ENCODE measurements at places on chromosomes 2 and 18.
A peak's percentile ranks its signal among the peaks of the same experiment; 100 is the strongest.

DNA sequence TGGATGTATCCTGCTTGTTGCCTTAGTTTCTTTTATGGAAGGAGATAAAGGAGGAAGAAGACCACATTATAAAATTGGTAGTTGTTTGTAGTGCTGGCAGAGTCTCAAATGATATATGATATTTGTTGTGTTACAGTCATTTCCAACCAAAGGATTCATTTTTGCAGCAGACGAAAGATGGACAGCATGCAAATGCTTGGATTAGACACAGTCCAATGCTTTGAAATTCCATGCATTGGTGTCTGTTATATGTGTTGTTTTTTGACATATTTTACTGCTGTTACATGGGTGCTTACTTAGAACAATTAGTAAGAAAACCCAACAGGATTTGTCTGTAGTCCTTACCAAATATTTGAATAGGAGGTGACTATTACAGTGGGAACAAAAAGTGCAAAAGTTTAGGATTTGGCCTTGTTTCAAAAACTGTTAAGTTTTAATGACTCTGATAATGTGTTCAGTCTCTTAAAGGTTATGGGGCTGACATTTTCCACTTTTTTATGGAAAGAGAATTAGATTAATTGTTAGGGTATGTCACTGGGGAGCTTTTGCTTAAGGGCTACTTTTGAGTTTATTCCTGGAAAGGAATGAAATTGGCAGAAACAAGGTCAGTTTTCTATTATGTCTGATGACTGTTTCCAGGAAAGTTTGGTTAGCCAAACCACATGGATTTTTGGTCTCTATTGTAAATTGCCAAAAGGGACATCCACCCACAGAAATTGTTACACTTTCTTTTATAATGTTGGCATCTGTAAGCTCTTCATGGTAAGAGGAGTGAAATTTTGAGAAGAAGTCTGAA, 229.4 kb upstream of the MMADHC start:
- DNase-seq: peak; percentile 79

DNA sequence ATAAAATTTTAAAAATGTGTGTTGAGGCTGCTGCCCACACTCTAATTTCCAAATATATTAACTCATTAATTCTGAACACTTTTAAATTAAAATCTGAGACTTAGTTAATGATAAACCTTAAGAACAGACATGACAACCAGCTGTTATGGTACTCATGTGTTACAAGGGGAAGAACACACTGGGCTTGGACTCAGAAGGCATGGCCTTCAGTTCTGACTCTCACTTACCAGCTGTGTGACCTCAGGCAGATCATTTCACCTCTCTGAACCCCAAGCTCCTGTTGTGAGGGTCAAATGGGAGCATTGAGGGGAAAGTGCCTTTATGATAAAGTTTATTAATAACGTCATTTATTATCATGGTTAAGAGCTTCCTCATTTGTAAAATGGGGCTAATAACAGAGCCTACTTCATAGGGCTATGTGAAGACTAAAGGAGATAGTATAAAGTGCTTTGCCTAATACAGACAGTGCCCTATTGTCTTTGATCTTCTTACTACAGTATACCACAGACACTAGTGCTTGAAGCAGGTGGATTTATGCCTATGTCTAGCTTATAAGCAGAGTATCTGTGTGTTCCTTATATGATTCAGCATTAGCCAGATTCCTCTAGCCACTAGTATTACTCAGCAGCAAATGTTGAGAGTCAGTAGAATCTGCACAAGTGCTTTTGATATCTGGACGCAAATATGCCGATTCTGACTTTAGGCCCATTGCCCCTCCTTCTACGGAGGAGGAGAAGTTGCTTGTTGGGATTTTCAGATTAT, 99.6 kb downstream of the SGPP2 start:
- DNase-seq: no peak

GRCh38 chr2:212133337-212133736, 405.3 kb downstream of the ERBB4 start:
- no peak for DNase-seq

GRCh38 chr2:20049637-20050036, 1.8 kb downstream of the LAPTM4A start:
- peak; percentile 40 for DNase-seq

DNA sequence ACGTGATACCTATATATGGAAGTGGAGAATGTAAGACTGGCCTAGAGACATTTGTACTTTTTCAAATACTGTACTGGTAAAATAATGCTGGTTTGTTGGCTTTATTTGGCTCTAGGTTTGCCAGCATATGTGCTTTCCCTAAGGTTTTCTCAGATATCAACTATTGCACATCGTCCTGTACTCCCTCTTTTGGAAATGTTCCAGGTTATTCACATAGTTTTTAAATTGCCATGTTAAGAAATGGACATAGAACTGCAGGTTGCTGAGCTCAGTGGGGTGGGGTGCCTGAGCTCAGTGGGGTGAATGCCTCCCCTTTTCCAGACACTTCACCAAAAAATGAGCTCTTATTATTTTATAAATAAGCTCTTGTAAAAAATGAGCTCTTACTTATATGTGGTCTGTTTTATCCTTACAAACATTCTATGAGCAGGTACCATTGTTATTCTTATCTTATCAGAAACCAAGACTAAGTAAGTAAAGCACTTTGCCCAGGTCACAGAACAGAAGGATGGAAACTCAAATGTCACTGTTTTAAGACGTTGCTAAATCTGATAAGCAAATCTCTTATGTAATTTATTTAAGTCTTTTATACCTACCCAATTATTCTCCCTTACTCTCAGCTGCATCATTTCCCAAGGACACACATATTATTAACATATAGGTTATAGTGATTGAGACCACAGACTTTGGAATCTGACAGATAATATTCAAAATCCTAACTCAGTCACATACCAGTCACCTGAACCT, 99.0 kb downstream of the CPS1 start:
- DNase-seq: peak; percentile 50

GRCh38 chr18:70075906-70076305, 128.2 kb upstream of the CD226 start:
- no peak for DNase-seq

DNA sequence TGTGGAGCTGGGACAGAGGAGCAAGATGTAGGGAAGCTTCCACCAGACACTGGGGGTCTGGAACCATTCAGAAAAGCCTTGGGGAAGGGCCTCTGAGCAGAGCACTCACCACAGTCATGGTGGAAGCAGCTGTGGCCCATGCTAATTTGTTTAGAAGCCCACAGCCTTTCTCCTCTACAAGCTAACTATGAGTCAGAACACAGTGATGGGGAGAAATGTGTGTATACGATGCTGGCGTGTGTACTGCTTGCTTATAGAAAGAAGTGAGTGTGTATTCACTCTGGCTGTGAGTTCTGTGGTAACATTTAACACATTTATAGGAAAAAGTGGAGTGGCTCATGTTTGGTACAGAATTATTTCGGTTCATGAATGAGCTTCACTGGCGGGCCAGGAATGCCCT, 157.0 kb upstream of the ACAA2 start:
- no peak for DNase-seq

DNA sequence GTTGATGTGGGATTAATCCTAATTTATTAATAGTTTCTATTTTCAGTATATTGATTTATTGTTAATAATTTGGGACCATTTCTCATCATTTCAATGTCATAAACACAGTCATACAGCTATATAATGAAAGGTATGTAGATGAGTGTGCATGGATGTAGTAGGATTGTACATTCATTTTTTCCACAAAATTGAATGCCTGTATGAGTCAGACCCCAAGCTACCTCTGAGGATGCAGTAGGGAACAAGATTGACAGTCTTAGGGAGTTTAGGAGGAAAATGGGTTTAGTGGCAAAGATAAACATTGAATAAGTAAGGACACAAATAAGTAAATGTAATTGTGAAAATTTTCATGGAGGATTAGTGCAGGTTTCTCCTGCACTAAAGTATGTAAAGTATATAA, 14.1 kb upstream of the TMEFF2 start:
- no peak for DNase-seq

GRCh38 chr2:169736902-169737301, 3.3 kb downstream of the KLHL23 start:
- DNase-seq: no peak

Measured in fibroblast of the aortic adventitia (primary cell).